Uterus (tissue), 4 donors: ENCODE measurements at places on chromosomes 12 and 14.
A peak's percentile ranks its signal among the peaks of the same experiment; 100 is the strongest.

DNA sequence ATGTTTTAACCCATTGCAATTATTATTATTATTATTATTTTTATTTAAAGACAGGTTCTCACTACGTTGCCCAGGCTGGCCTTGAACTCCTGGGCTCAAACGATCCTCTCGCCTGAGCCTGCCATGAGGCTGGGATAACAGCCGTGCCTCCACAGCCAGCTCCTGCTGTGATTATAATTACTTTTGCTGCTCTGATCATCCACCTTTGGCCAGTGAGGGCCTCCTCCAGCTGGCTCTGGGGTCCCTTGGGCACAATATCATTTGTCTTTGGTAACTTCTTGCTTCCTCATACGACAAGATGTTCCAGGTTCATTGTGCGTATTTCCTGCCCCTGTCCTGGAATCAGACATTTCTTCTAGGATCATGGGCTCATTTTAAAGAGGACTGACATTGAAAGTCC is 28.4 kb downstream of the LRTM2 start:
- DNase-seq: peak; percentile 4

DNA sequence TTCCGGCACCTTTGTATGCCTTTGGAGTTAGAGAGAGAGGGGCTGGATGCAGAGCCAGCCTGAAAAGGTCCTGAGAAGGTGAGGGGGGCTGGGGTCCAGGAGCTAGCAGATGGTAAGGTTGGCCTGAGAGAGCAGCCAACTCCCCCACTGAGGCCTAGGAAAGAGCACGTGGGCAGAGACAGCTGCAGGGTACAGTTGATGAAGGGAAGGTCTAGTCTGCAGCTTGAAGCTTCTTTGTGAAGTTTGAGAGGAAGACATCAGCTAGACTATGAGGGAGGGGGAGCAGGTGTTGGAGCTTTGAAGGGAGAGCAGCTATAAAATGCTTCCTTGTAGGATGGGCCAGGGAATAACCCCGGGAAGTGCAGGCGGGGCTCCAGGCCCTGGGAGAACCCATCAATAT is 289.3 kb upstream of the AMIGO2 start:
- DNase-seq: no peak

DNA sequence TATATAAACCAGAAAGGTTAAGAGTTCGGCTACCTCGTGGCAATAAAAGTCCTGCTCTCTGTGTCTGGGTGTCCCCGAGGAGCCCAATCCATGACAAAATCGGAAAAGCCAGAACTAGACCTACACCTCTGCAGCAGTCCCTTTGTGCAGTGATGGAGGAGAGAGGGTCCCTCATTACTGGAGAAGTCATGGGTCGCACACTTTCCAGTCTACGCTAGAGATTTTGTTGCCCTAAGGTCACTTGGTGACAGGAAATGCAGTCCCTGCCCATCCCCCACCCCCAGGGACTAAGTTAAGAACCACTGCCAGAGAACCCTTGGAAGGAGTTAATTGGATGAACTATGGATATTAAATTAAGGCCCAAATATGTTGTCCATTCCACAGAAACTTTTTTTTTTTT is 104.4 kb upstream of the ATF7IP start:
- peak; percentile 24 for DNase-seq

- no peak for DNase-seq
These were observed 509.5 kb downstream of the TMEM132D start for GRCh38 chr12:129394177-129394825.

DNA sequence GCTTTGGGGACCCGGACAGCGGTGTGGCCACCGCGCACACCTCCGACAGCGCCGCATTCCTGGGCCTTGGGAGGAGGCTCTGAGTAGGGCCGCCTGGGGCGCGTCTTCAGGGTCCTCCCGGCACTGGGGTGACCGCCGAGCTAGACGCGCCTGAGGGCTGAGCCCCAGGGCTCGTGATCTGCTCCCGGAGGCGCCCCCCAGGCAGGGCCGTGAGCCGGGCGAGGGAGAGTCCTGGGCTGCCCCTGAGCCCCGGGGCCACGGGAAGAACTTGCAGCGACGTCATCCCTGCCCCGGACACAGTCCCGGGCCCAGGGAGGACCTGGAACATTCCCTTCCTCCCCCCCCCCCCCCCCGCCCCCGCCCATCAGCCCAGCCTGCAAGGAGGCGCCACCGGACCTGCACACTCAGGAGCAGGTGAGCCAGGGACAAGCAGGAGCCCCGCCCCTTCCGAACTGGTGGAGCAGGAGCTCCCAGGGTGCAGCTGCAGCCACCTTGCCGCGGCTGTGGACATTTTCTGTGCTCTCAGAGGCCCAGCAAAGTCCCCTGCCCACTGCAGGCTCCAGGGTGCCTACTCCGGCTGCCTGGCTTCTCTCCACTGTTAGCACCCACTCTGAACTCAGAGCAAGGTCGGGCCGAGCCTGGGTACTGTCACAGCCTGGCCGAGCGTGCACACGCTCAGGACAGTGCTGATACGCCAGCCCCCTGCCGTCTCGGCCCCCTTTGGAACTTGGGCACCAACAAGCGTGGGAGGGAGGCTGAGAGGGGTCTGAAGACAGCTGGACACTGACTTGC is 50.7 kb downstream of the A2M start:
- peak; percentile 73 for DNase-seq

GRCh38 chr14:104928391-104929133 is 3.9 kb downstream of the PLD4 start:
- DNase-seq: no peak

DNA sequence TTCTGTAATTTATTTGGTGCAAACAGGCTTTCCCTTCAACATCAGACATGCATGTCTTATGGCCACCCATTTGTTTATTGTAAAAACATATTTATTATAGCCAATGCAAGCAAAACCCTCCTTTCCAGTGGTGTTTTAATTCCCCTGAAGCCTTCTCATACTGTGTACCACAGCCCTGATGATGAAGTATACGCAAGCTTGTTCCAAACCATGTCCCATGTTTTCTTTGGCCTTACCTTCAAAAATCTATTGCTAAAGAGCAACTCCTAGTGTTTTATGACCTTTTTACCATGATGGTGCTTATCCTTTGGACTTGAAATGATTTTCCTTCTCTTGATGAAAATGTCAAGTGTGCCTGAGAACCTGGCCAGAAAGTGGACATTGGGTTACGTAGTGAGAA is 85.9 kb upstream of the CCDC91 start:
- DNase-seq: no peak

- no peak for DNase-seq
These were observed 69.7 kb downstream of the TSPAN11 start for GRCh38 chr12:30996255-30996654.

DNA sequence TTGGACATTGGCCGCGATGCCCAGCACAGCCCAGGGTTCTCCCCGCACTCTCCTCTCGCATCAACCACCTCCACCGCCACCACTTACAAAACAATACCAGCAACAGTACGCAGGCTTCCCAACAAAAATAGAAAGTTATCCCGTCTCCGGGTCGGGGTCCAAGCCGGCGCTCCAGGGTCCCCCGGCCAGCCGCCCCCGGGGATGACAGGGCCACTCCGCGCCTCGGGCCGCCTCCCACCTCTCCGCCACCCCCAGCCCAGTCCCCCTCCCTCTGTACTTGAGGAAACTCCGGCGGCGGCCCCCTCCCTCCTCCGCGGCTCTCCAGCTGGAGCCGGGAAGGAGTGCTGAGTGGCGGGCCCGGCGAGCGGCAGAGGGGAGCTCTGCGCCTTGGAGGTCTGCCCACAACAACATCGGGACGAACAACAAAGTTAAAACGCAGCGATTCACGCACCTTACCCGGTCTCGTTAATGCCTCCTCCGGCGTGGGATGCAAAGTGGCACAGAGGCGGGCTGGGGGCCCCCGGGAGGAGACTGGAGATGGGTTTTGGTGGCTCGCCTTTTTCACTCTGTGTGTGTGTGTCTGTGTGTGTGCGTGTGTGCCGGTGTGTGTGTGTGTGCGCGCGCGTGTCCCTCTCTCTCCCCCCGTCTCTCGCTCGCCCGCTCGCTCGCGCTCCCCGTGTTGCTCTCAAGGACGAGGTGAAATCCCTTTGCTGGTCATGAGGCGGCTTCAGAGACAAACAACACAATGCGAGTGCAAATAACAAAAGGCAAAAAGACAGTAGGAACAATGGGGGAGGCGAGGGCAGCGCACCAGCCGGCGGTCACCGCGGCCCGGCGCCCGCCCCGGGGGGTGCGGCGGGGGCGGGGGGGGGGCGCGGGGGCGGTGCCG is 386.8 kb downstream of the BCAT1 start:
- peak; percentile 69 for DNase-seq

DNA sequence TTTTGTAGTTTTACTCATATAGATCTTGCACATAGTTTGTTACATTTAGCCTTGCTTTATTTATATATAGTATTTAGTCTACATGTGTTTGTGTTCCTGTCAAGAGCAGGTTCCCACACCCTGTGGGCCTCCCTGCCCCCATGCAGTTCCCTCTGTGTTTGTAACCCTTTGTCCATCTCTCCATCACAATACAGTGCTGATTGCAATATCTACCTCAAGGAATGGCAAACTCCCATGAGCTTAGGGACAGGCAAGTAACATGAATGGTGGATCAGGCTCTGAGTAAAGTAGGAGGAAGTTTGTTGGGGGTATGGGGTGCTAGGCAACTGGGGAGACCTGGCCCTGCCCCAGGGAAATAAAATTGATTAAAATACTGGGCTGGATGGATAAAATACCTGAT is 151.9 kb upstream of the MYL2 start:
- DNase-seq: no peak

GRCh38 chr14:23385642-23386265 is 8.9 kb downstream of the CMTM5 start:
- DNase-seq: no peak

DNA sequence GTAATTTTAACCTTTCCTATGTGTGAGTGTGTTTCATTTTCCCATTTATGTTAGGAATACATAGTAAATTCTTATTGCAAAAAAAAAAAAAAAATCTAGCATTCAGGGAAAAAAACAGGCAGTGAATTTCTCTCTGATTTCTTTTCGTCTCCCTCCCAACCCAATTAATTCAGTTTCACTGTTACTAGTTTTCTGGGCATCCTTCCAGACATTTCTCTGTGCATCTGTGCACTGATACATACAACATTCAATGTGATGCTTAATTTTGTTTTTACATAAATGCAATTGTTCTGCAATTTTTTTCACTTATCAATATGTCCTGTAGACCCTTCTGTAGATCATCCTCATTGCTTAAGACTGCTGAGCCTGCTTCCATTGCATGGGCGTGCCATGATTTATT is 694.3 kb upstream of the TBX3 start:
- DNase-seq: no peak

DNA sequence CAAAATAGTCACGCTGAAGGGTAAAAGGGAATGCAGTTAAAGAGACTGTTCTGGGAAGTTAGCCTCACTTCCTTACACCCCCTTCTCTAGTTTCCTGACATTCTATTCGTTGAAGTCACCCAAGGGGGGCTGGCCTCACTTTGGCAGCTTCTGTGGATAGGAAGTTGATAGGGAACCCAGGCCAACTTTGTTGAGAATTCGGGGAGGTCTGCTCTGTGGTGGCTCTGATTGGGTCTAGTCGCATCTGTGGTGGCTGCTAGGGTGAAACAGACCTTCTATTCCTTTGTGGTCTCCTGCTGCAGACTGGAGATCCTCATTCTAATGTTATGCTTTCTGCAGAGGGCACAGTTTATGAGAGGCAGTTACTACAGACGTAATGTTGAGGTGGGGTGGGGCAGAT is 28.8 kb upstream of the GZMB start:
- DNase-seq: no peak

GRCh38 chr12:91326058-91327027 is 143.7 kb upstream of the DCN start:
- peak; percentile 78 for DNase-seq

- DNase-seq: no peak
These were observed at the start of gene GRIP1 for GRCh38 chr12:66678338-66679275. GRIP1 (minus strand) TSS chr12:66679076; CDS start chr12:66678904, 172 bp downstream.

- DNase-seq: no peak
These were observed 75.3 kb downstream of the SRGAP1 start for GRCh38 chr12:63919756-63920155.

GRCh38 chr12:4412056-4412455 is 32.5 kb upstream of the FGF23 start:
- no peak for DNase-seq

DNA sequence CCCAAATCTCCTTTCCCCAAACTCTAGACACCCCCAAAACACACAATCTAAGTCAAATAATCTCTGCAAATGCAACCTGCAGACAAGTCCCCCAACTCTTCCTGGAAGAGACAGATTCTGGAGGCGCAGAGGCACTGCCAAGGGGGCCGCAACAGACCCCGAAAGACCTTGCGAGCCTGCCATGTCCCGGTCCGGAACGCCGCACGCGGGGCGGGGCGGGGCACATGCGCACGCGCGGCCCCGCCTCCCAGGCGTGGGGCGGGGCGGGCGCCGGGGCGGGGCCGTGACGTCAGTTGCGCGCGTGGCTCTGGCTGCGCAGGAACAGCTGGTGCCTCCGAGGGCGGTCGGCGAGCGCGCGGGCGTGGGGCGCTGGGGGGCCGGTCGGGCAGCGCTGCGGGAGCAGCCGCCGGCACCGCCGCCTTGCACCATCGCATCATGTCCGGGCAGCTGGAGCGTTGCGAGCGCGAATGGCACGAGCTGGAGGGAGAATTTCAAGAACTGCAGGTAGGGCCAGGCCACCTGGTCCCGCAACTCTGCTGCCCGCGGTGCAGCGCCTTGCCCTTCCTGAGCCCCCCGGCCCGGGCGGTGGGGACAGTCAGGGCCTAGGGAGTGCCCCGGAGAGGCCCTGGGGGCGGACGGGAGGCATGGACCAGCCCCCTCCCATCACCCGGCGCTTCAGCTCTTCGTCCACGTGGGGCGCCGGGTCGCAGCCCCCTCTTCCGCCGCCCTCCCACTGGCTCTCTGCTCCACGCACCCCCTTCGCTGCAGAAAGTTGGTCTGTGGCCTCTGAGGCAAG is at the start of gene TMEM120B:
Gene TMEM120B (plus strand): TSS at position 292 of the 796 bp plus-strand sequence. CDS start 144 bp downstream, at position 436.
- peak; percentile 80 for DNase-seq

DNA sequence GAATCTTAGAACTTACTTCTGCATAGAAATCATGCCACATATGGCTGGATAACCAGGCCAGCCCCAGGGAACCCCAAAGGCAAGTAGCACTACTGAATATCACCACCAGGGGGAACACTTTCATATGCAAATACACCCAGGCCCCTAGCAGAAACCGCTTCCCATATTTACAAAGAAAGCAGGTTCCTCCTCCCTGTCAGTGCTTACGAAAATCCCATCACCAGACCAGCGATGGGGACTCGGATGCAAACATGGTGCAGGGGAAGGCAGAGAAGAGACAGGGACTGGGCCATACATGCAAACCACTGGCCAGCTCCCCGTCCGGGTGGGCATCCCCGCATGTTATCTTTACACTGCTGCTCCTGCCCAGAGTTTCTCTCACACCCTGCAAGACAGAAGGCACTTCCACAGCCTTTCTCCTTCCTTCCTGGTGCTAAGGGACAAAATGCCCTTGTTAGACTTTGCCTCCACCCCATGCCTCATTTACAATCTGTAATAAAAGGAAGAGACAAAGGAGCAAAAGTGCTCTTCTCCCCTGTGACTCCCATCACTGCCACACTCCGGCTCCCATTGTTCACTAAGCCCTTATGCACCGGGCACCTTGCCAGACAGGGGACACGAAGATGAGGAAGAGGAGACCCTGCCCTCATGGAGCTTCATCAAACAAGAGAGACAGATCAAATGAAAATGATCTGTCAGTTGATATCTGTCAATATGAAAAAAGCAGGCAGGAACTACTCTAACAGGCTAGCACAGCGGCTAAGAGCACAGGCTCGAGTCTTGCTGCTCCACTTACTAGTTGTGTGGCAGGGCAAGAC is 62.3 kb downstream of the PTPN21 start:
- DNase-seq: peak; percentile 75

GRCh38 chr12:79360286-79360685 is 330.5 kb downstream of the PAWR start:
- no peak for DNase-seq
